ENCODE measurements at places on chromosomes 16 and 17. TPM values are rescaled to one million over a fixed set of nuclear protein-coding genes. Genes with fewer than 3 reads are reported as not detected.

The RNF222 gene
- not detected for total RNA-seq

The MEOX1 gene
- total RNA-seq = 9.4 TPM

The KRTAP4-3 gene
- total RNA-seq = not detected

The MPV17L gene
- total RNA-seq = 5.5 TPM

The C16orf96 gene
- 0.10 TPM for total RNA-seq

The CRISPLD2 gene
- 36.1 TPM for total RNA-seq

The CLEC18C gene
- 0.24 TPM for total RNA-seq

The TEX19 gene
- not detected for total RNA-seq

The CCNF gene
- total RNA-seq = 2.1 TPM

The SPIRE2 gene
- total RNA-seq = 1.2 TPM

The SMPD3 gene
- total RNA-seq = 1.3 TPM

The RHOT2 gene
- total RNA-seq = 106 TPM

The SOST gene
- not detected for total RNA-seq

The CIBAR2 gene
- not detected for total RNA-seq

The ATP2A3 gene
- 12.0 TPM for total RNA-seq

The PRDM7 gene
- total RNA-seq = not detected

All from left cardiac atrium (tissue), 4 donors.